Activated T-helper 1 cell treated with anti-CD3 and anti-CD28 coated beads, Interleukin-2, amount 50 U/mL, for 16 hours (primary cell): ENCODE measurements at places on chromosomes 6 and 20.

DNA sequence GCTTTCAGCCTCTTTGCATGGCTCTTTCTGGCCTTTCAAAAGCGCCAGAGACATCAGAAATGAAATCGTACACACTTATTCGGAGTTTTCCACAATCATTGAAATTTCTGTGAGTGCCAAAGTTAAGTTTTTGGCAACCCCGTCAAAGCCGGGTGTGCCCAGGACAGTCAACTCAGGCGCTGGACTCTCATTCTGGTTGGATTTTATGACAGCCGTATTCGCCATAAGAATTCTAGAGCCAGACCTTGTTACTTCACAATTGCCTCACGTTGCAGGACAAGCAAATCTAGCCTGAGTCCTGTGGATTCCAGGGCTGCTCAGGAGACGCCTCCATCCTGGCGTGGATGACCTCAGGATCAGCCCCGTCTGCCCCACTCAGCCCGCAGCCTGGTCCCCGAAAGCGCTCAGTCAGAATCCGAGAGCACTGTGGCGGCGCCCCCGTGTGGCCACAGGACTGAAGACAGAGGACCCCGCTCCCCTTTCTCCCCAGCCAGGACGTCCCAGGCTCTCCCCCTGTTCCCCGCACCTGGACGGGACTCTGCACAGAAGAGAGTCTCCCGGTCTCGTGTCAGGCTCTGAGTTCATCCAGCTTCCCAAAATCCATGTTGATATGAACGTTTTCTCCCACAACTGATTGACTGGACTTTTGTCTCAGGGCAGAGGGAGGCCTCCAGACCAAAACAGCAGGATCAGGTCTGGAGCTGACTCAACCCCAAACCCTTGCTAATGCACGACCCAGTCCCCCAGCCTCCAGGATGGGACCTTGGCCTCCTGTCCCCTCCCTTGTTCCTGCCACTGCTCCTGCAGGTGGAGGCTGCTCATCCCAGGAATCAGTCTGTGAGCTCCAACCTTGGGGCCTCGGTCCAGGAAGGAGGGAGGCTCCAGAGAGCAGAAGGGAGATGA, 38.2 kb downstream of the MICA start:
- DNase-seq: no peak

DNA sequence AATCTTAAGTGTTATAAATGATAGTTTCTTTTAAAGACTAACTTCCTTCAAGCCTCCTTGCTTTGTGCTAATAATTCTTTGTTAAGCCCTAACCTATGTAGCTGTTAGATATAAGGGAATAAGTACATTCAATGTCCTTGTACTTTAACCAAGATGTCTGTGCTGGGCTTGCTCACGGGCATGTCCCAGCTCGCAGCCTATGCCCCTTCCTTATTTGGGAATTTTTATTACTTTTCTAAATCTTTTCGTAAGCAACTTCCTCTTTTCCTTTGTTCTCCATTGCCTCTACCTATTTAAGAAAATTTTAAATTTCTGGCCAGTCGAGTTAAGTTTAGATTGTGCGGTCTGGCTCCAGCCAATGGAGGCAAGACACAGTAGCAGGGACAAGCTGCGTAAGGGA, 26.0 kb upstream of the CDK19 start:
- no peak for DNase-seq

- no peak for DNase-seq
Measured at GRCh38 chr20:13525225-13525940, 113.3 kb downstream of the TASP1 start.

GRCh38 chr20:42005211-42005610, 387.0 kb upstream of the CHD6 start:
- DNase-seq: no peak

- DNase-seq: no peak
Measured at GRCh38 chr6:47161176-47161687, 119.1 kb upstream of the ADGRF1 start.

GRCh38 chr6:11634948-11635347, 97.4 kb downstream of the TMEM170B start:
- DNase-seq: no peak

DNA sequence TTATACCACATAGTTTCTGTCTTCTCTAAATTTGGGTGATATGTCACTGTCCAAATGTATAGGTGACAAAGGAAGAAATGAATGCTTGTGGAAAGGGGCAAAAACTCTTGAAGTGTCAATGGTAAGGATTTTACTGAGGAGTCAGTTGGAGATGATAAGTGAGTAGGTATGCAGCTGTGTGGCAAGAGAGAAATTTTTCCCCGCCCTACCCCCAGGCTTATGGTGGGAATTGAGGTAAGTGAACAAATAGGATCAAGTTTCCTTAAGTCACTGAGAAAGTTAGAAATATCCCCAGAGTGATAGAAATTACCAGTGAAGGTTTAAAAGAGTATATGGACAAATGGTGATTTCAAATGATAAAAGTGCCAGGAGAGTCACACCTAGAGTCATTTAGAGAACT, 11.8 kb downstream of the DSE start:
- DNase-seq: no peak
